ENCODE measurements at places on chromosomes 3 and 15.

GRCh38 chr15:39498629-39499028 is 82.2 kb upstream of the THBS1 start:
- DNase-seq = no peak

DNA sequence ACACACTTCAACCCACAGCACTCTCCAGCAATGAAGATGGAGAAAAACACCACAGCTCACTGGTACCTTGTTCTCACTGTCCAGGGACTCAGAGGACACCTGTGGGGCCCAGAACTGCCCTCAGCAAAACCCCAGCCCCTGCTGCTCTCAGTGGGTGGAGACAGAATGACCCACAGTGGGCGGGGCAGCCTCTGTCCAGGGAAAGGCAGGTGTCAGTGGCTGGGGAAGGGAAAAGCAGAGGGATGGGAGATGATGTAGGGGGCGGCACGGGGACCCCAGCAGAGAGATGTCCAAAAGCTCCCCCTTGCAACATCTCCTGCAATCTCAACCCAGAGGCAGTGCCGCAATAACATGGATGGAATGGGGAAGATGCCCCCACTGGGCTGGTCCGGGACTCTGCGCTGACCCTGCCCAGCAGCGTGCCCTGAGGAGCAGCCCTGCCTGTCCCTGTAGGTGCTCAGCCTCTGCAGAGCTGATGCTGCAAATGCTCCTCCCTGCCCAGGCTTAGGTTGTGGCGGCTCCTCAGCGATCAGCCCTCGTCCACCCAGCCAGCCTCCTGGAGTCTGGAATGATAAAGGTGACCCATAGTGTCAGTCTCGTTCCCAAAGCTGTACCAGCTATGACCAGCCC is 193.9 kb downstream of the XXYLT1 start:
- no peak for DNase-seq

DNA sequence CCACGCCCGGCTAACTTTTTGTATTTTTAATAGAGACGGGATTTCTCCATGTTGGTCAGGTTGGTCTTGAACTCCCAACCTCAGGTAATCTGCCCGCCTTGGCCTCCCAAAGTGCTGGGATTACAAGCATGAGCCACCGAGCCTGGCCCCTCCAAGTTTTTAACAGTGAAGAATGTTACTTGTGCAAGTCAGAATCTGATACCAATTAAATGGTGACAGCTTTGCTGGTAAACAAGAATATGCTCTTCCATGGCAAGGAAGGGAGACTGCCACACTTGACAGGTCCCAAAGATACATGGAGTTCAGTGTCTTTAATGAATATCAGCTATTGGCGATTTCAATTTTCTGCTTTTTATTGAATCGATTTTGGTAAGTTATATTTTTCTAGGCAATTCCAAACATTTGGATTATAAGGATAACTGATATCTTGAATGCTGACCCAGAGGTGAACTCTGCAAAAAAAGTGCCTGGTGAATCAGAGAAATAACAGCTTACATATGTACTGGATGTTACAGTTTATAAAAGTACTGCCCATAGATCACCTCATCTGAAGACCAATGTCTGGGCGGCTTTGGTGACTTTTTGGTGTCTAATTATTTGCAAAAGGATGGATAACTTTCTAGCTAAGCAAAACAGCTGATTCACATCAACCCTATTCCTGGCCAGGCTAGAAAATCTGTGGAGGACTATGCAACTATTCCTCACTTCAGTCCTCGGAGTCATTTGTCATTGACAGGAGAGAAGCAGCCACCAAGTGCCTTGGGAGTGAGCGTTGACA is 1.2 kb downstream of the PARP16 start:
- DNase-seq = no peak

DNA sequence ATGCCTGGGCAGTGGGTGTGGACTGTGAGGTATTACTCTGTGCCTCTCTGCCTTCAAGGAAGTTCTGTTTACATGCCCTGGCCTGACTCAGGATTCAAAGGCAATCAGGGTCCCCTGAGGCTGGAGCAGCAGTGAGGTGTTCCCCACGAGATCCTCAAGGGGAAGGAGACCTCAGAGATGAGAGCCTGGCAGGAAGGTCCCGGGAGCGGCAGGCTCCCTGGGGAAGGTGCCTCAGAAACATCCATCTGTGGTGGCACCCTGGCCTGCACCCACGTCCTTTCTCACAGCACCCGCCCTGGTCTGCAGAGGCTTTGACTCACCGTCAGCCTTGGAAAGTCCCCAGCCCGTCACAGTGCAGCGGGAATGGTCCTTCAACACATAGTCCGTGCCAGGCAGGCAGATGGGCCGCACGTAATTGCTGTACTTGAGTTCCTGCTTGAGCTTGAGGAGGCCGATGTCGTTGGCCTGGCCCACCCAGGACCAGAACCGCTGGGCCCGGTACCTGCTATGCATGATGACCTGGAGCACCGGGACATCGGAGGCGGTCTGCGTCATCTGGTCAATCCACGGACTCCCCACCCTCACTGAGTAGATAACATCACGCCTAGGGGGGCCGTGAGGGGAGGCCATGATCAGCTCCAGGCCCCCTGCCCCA is 3.6 kb downstream of the PRSS50 start:
- no peak for DNase-seq

GRCh38 chr15:55770806-55771205 is 27.9 kb upstream of the PRTG start:
- no peak for DNase-seq

Data from CD4-positive, alpha-beta T cell (primary cell).